Stimulated activated CD4-positive, alpha-beta T cell treated with anti-CD3 and anti-CD28 coated beads, Interleukin-1b, Interleukin-23, amount 100 ng/mL, for 1 hour (primary cell): ENCODE measurements at places on chromosomes 13 and 19.

DNA sequence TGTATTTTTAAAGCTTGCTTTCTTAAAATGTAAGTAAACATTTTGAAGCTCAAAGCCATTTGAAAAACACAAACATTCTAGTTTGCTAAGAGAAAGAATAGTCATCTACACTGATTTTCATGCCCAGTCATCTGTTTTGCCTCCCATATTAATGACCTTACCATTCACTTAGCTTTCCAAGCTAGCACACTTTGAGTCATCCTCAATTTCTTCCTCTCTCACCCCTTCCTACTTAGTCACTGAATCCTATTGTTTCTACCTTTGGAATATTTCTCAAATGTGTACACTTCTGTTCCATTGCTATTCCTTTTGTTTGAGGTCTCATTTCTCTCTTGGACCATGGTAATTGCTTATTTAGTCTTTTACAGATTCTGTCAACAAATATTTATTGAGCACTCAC lies 7.3 kb upstream of the HS6ST3 start:
- no peak for DNase-seq

GRCh38 chr13:46296921-46297320 lies 85.2 kb downstream of the LRRC63 start:
- no peak for DNase-seq

GRCh38 chr19:6228551-6229215 lies 51.1 kb downstream of the MLLT1 start:
- no peak for DNase-seq

DNA sequence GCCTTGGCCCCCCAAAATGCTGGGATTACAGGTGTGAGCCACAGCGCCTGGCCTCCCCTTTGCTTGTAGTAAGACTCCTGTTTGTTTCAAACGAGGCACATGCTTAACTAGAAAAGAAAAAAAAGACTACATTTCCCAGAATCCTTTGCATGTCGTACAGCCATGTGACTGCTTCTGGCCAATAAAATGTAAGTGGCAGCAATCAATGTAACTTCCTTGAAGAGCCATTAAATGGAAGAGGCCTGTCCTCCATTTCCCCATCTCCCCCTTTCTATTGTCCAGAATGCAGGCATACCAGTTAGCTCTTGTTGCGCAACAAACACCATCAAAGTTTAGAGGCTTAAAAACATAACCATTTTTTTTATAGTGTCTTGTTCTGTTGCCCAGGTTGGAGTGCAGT lies 10.4 kb upstream of the GPR32 start:
- DNase-seq, result no peak

GRCh38 chr13:99033814-99034213 lies 56.0 kb upstream of the DOCK9 start:
- no peak for DNase-seq

DNA sequence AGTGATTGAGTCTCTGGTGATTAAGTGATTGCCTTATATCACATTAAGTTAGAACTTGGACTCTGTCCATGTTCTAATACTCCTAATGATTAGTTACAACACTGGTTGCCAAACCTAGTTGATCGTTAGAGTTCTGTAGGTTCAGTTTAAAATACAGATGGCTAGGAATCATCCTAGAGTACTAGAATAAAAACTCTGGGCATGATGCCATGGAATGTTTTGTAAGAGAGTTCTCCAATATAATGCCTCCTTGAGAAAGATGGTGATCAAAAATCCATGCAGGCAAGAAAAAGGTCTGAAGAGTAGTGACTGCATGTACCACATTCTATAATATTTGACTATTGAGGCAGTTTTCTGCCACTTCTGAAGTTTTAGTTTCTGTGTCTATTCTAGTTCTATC lies 176.3 kb downstream of the GPC5 start:
- no peak for DNase-seq
